Foreskin melanocyte (primary cell): ENCODE measurements at places on chromosomes 2 and 18.

DNA sequence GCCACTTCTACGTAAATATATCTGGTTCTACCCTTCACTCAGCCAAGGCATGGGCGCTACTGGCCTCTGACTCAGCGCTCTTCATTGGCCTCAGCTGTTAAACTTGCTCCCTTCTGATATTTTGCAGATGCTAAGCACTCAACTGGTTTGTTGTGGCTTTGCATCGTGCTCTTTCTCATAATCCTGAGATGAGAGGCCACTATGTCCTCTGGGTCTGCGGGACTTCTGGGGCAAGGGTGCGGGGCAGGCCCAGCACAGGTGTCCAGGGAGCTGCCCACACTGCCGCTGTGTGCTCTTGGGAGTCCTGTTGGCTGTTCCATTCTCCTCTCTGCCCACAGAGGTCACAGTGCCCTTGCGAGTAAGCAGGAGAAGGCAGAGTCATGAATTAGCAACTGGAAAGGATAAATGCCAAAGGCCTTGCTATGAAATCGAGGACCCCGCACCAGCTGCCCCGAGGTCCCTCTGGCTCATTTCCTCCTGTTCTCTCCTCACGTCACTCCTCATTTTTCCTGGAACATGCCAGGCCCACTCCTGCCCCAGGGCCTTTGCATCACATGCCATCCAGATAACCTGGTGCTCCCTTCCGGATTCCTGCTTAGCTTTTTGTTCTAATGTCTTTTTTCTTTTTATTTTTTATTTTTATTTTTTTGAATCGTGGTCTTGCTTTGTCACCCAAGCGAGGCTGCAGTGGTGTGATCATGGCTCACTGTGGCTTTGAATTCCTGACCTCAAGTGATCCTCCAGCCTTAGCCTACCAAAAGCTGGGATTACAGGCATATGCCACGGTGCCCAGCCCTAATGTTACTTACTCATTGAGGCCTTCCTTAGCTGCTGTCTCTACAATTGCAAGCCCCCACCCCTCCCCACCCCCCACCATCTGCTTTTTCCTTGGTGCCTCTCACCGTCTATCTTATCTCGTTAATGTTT is 34.9 kb upstream of the MAT2A start:
- DNase-seq = peak; percentile 66

DNA sequence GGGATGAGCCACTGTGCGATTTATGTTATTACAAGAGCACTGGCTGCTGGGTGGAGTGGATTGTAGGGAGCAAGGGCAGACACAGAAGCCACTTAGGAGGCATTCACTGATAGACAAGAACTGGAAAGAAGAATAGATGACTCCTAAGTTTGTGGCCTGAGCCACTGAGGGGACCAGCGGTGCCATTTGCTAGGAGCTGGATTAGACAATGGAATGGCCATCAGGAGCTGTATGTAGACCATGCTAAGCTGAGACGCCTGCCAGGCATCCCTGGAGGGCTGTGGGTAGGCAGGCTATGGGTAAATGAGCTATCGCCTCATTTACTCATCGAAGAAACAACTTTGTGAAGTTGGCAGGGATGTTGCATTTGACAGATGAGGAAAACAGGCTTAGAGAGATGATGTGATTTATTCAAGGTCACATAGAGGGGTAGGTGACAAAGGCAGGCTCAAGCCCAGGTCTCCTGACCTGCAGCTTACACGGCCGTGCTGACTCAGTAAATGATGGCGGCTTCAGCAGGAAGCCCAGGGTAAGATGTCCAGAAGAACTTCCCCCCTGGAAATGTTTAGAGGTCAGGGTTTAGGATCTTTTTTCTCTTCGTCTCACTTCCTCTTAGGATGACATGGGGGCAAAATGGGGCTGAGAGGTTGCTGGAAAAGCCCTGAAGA is 2.8 kb downstream of the MFSD2B start:
- no peak for DNase-seq

DNA sequence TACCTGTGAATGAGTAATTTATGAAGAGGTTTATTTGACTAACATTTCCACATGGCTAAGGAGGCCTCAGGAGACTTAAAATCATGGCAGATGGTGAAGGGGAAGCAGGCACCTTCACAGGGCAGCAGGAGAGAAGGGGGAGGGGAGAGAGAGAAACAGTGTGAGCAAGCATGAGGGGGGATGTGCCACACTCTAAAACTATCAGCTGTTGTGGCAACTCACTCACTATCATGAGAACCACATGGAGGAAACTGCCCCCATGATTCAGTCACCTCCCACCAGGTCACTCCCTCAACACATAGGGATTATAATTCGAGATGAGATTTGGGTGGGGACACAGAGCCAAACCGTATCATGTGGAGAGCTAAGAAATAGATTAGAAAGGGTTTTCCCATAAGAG is 309.0 kb downstream of the RDH14 start:
- no peak for DNase-seq

DNA sequence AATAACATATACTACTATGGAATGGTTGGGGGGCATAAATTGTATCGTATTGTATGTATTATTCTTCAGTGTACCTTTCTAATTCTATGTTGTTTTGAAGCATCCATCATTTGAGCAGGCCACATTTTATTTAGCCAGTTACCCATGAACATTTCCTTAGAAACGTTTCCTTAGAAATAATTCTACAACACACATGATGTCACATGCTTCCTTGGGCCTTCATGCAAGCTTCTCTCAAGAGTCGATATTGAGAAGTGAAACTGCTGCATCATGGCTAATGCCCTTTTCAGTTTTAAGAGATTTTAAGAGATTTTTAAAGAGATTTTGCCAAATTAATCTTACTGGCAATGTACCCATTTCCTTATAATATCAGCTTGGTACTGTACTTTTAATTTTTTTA is 63.9 kb downstream of the ALPK2 start:
- DNase-seq = no peak

DNA sequence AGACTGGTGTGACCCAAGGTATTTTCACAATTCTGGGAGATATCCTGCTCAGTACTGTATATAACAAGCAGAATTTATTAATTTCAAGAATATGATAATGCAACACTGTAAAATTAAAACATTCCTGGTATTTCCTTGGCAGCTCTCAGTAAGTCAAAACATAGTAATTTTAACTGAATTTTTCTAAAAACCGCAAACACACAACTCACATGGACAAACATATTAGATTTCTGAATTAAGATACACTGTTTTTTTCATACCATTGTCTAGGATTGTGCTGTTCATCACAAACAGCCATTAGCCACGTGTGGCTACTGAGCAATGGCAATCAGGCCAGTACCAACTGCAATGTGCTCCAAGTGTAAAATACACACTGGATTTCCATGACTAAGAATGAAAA is 29.6 kb downstream of the LPIN2 start:
- DNase-seq = no peak

DNA sequence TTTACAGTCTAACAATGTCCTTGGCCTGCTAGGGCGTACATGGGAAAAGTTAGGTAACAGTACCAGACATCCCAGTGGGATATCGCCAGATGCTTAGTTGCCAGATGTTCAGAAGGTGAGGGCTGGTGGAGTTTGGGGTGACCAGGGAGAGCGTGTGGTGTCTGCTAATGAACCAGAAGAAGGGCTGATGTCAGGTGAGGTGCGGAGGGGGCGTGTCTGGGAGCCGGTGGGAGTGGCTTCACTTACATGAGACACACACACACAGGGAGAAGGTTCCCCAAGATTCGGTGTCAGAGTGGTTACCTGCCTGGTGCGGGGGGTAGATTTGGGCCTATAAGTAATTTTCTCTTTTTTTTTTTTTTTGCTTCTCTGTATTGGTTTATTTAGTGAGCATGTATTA is 12.2 kb downstream of the RAB31 start:
- no peak for DNase-seq

GRCh38 chr18:50044402-50044801 is 150.5 kb downstream of the MYO5B start:
- DNase-seq = no peak

DNA sequence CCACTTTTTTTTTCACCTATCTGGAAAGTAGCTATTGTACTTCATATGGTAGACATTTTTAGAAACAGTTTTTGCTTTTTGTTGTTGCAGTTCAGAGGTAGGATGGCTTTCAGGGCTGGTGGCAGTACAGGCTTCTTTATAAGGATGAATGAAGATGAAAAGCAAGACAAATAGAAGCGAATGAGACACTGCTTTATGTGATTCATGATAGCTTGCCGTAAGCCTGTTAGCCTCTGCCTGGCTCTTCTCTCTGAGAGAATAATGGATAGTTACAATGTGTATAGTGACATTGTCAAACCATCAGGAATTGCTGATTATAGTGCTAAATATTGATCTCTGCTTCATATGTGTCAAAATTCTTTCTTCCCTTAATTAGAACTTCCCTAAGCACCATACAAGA is 173.7 kb downstream of the NR4A2 start:
- no peak for DNase-seq

DNA sequence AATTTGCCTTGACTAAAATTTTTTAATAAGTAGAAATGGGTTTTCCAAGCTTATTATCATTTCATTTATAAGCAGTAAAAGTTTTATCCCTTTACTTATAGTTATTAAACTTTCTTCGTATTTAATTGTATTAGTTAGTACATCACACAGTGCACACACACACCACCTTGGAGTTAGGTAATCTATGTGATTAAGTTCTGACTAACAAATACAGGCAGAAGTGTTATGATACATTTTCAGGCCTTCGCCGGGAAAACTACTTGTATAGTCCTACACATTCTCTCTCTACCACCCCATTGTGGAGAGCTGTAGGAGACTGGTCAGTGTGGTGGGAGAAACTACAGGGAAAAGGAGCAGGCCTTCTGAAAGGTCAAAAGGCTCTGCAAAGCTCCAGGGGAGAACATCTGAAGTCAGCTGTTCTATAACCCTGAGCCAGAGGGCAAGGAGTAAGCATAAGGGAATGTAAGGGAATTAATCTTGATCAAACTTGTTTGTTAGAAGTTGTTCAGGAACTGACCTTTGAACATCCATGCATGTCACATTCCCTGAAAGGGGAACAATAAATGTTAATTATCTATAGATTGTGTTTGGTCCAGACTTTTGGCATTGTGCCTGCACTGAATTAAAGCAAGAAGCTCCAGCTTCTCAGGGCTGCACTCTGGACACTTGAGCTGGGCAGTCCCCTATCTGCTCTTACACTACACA is 231.7 kb downstream of the FSIP2 start:
- DNase-seq = peak; percentile 31

GRCh38 chr2:71950256-71951082 is 197.2 kb downstream of the CYP26B1 start:
- no peak for DNase-seq

GRCh38 chr2:17879137-17879912 is 858 bp downstream of the KCNS3 start:
- peak; percentile 53 for DNase-seq

- no peak for DNase-seq
These were observed 223.6 kb downstream of the ALPK2 start for GRCh38 chr18:58405107-58405898.

DNA sequence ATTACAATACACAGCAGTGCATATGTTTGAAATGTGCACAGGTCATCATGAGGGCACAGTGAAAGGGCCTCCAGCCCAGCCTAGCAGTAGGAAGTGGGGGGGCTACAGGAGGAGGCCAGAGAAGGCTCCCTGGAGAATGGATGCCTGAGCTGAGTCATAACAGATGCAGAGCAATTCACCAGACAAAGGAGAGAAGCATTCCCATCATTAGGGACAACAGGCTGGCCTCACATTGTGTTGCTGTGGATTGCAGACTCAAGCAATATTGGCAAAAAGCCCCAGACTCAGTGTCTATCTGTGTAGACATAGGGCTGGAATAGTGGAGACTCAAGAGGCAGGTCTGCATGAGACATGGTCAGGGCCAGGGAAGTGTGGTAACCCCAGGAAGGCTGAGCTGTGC is 329.9 kb downstream of the DLGAP1 start:
- peak; percentile 40 for DNase-seq

DNA sequence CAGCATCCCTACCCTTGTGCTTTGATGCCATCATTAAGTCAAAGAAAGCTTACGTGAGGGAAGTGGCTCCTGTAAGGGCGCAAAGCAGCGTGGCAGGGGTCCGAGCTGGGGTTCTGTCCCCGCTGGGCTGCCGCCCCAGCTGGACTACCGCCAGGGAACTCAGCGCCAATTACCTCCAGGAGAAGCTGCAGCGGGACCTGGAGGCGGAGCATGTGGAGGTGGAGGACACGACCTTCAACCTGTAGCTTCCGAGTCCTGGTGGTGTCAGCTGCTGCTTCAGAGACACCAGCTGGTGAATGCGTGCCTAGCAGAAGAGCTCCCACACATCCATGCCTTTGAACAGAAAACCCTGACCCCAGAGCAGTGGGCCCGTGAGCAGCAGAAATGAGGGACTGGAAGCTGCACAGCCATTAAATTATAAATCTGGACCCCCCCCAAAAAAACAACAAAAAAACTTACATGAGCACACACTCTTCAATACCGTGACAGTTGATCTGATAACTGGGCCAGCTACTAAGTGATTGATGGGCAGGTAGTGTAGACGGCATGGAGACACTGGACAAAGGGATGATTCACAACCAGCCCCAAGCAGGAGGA is 20.1 kb upstream of the YES1 start:
- no peak for DNase-seq

DNA sequence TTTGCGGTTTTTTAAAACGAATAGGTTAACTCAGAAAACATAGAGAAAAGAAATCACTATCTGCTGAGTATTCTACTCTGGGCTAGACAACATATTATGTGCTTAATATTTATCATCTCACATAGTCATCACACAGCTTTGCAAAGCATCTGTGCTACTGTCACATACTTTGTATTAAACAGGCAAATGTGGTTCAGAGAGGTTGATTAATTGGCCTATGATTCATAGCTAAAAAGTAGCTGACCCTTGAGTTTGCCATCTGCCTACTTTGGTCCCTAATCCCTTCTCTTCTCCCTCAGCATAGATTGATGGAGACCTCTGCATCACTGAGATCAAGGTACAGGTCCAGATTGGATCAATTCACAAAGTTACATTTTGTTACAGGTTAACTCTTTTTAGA is 21.4 kb downstream of the ANKRD30B start:
- no peak for DNase-seq

DNA sequence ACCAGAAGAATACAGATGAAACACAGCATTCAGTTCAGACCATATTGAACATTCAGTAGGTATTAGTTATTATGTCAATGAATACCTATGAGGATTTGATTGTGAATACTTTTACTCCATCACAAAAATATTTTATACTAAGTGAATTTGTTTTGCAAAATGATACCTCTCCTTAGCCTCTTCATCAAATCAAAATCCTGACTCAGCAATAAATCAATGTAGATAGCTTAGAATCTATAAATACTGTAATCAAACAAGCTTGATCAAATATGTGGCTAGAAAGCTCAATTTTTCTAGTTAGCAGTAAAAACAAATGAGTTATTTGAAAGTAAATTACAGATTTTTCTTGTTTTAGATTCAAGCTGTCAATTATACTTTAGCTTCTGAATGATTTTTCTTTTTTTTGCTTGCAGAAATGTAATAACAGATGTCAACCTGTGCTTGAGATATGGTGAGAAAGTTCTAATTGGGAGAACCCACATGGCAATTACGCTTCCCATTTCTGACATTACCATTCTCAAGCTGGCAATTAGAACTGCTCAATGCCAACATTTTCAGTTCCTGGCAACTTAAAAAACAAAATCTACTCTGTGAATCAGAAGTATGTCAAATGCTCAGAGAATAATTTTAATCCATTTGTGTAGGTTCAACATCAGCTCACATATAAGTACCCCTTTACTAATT is 109.6 kb downstream of the PRELID3A start:
- no peak for DNase-seq
